ENCODE measurements at places on chromosomes 6 and 20.
A peak's percentile ranks its signal among the peaks of the same experiment; 100 is the strongest.

DNA sequence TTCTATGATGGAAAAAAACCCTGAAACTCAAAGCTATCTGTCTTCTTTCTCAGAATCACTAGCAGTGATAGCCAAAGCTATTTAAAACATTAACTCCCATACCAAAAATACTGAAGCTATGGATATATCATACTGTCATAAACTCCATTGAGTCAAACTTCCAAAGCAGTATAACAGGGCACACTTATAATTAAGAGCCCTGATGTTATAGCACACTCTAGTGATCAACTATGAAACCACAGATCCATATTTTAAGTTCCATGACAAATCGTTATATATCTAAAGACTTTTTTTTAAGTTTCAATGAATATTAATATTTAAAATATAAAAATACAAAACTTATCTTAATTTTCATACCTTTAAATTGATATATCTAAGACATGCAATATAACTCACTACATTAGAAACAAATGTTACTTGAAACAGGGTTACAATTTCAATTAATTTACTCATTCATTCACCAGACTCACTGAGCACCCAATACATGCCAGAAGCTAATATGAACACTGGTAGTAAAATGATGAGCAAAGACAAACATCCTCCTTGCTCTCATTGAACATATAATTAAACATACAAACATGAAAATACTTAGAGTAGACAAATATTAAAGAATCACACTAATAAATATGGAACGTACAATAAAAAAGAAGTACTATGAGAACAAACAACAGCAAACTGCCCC lies 69.3 kb downstream of the IBTK start:
- DNase-seq: no peak

- DNase-seq: no peak
Measured at GRCh38 chr6:41966961-41967311, 25.3 kb upstream of the CCND3 start.

GRCh38 chr6:28657381-28657768 lies 131.7 kb downstream of the GPX5 start:
- no peak for DNase-seq

- no peak for DNase-seq
Measured at GRCh38 chr6:81944661-81945060, 192.2 kb upstream of the TENT5A start.

DNA sequence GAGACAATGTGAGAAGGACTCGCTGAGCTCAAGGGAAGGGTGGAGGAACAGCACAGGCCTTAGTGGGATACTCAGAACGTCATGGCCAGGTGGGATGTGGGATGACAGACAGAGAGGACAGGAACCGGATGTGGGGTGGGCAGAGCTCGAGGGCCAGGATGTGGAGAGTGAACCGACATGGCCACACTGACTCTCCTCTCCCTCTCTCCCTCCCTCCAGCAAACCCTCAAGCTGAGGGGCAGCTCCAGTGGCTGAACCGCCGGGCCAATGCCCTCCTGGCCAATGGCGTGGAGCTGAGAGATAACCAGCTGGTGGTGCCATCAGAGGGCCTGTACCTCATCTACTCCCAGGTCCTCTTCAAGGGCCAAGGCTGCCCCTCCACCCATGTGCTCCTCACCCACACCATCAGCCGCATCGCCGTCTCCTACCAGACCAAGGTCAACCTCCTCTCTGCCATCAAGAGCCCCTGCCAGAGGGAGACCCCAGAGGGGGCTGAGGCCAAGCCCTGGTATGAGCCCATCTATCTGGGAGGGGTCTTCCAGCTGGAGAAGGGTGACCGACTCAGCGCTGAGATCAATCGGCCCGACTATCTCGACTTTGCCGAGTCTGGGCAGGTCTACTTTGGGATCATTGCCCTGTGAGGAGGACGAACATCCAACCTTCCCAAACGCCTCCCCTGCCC lies 1.7 kb downstream of the TNF start:
- DNase-seq: peak; percentile 58

- DNase-seq: no peak
Measured at GRCh38 chr6:43821101-43821886, 51.3 kb downstream of the VEGFA start.

GRCh38 chr6:3800850-3801591 lies 48.2 kb upstream of the FAM50B start:
- no peak for DNase-seq

- no peak for DNase-seq
Measured at GRCh38 chr6:158321960-158322359, 9.7 kb downstream of the TULP4 start.

DNA sequence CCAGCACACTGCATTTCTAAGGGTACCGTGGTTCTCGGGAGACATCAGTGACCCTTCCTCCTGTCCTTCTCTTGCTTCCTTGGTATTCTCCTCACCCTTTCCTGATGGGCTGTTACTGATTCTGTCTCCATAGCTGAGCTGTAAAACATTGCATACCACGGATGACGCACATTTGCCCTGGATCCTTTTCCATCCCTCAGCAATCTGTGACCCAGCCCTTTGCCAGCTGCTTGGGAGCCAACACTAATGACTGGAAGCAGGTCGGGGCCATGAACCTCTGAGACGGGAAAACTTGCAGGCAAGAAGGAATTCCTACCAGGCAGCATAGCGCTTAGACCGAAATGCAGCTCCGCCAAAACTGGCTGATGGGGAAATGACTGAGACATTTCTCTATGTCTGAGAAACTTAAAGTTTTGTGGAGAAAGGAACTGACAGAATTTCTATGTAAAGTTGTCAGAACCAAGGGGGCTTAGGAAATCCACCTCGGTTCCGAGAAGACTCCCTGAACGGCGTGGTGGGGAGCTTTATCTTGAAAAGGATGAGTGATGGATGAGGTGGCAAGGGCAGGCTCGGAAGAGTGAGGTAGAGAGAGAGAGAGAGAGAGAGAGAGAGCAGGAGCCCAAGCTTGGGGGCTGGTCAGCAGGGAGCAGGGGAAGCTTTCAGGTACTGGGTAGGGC lies 19.2 kb downstream of the TUBB2B start:
- no peak for DNase-seq

All from CD4-positive, alpha-beta T cell treated with Interleukin-15 for 1 hour (primary cell).